ENCODE measurements at places on chromosomes 3 and 15.
A peak's percentile ranks its signal among the peaks of the same experiment; 100 is the strongest.

DNA sequence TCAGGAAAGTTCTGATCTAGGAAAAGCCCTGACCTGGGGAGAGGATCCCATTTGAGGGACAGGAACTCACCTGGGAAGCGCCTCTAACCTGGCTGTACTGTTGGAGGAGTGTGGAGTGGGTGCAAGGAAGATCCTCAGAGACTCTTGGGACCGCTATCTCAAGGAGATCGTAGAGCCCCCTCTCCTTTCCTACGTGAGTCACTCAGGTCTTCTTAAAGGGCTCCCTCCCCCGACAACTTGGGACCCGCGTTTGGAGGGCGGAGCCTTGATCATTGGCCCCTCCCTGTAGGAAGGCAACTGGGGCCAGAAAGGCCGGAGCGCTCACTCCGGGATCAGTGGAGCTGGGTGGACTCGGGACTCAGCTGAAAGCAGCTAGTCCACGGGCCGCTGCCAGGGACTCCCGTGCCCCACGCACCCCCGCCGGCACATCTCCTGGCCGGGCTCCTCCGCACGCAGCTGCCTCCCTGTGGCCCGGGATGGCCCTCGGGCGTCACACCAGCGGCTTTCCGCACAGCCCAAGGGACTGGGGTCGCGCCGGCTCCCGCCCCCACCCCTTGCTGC, 520 bp downstream of the SLC26A6 start:
- peak; percentile 52 for DNase-seq

- no peak for DNase-seq
These were observed 2.4 kb downstream of the ANPEP start for GRCh38 chr15:89812011-89812846.

DNA sequence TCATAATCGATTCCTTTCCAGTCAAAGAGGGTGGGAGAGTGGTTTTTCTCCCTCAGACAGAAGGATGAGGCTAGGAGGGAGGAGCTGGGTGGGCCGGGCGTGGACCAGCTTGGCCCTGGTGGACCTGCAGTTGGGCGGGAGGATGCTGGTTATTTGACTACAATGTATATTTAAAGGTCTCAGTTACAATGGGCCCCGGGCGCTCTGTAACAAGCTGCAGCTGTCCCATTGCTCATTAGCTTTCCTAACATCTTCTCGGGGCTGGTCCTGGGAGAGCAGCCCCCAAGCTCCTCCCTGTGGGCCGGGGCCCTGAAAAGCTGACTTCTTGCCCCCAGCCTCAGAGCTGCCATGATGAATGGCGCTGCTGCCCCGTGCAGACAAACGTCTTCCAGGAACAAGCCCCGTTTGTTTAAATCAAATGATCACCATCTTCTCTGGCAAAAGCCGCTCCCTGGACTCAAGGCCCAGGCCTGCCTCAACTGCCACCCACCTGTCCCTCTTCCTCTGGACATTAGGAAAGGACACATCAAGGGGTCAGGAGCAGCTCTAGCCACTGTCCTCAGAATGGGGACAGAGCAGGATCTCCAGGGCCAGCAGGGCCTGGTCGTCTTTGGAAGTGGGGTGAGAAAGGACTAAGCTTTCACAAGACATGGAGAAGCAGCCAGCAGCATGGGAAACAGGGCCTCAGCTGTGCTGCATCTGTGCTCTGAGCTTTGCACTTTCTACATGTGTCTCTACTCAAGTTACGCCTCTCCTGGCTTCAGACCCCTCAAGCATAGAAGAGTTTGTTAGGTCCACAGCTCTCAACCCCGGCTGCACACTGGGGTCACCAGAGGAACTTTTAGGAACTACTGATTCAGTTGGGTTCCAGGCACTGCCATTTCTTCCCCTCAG, 38.6 kb downstream of the MAGEF1 start:
- DNase-seq, result no peak

DNA sequence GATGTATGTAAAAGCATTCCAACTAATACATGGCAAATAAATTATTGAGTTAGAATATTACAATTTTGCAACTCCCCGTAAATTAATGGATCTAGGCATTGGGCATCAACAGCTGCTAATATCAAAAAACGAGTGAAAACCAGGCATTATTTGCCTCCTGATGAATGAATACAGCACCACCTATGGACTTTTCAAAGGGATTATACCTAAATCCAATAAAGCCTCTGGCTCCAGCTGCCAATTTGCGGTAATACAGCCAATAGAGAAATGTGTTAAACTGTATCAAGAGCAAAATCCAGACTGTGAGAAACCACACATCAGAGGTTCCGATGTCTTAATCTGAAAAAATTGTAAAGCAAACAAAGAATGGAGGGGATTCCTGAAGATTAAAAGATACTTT, 16.3 kb upstream of the A4GNT start:
- no peak for DNase-seq

- DNase-seq, result peak; percentile 55
These were observed 95.3 kb downstream of the TMCO5A start for GRCh38 chr15:38029736-38030135.

DNA sequence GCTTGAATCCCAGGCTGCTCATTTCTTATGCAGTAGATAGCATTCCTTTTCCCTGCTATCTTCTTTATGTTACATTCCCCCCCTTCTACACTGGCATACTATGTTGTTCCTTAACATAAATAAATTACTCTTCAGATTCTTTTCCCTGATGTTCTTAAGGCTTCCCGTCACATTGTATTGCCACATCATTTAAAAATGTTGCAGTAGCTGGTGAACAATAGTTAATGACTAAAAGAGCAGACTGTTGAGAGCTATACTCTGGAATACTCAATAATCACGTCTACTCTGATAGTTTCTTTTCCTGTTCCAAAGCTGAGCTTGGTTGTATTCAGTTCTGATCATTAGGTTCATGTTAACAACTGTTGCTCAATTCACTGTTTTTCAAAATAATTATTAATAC, 219.9 kb downstream of the CHST2 start:
- DNase-seq, result no peak

DNA sequence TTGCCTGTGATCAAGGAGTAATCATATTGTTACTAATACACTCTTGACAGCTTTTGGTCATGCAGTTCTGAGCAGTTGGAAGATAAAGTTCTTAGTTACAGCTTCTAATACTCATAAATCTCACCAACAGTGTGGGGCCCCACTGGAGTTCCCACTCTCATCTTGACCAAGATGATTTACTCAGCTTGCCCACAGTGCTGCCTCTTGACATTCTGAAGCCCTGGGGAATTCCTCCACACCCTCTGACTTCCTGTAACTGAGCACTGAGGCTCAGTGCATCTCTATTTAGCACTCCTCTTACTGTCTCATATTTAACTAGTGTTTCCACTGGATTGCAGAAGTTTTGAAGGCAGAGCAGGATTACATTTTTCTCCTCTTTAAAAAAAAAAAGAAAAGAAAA, 1.9 kb upstream of the ARL6IP5 start:
- peak; percentile 87 for DNase-seq

DNA sequence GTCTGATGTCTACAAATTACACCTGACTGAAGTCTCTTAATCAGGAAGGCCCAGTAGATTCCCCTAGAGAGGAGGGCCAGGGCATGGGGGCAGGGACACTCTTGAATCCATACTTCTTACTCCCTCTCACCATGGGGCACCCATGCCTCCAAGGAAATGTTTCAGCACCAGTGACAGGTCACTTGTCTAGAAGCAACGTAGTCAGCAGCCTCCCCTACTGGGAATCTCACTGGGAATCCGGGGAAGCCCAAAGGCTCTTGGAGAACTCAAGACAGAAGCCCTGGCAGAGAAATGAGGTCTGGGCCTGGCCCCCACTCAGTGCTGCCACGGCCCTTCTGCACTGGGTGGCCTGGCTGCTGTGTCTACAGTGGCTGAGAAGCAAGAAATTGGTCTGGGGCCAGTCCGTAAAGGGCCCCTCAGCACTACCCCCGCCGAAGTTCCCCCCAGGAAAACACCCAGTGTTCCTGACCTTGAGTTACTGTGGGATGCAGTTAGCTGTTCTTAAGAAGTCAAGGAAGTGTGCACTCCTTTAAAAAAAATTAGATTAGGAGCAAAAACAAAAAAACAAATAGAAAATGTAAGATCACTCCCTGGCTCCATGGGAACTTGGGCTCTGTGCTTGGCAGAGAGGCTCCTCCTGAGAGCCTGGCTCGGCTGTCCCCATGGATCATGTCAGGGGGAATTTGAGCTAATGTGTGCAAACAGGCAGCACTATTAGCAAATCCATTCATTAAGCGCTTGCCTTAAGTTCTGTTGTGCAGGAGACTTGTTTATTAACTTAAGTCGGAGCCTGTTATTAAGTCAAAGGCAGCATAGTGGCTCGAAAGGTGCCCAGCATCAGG, 5.4 kb upstream of the LINGO1 start:
- no peak for DNase-seq

GRCh38 chr3:106635271-106635670, 742.0 kb upstream of the CCDC54 start:
- DNase-seq, result peak; percentile 96

- DNase-seq, result peak; percentile 59
These were observed 406.3 kb downstream of the SOX2 start for GRCh38 chr3:182118066-182118465.

- no peak for DNase-seq
These were observed 41.6 kb downstream of the NR2C2 start for GRCh38 chr3:14988988-14989394.

- no peak for DNase-seq
These were observed 11.6 kb downstream of the NT5DC2 start for GRCh38 chr3:52521881-52522650.

- no peak for DNase-seq
These were observed 94.3 kb downstream of the IGF2BP2 start for GRCh38 chr3:185730550-185730949.

- DNase-seq, result no peak
These were observed 10.4 kb downstream of the BCL6 start for GRCh38 chr3:187734841-187735240.

- DNase-seq, result no peak
These were observed 99.2 kb downstream of the CORO2B start for GRCh38 chr15:68677996-68678395.

GRCh38 chr3:38345879-38346586, 552 bp upstream of the XYLB start:
- DNase-seq, result no peak

GRCh38 chr3:75220932-75221331, 443.2 kb upstream of the FRG2C start:
- no peak for DNase-seq

GRCh38 chr3:123657568-123657967, 72.7 kb upstream of the HACD2 start:
- DNase-seq, result no peak

- DNase-seq, result no peak
These were observed 220.0 kb downstream of the NR1D2 start for GRCh38 chr3:24164967-24165602.

- DNase-seq, result peak; percentile 93
These were observed 29.3 kb upstream of the TPM1 start for GRCh38 chr15:63013052-63013808.

GRCh38 chr3:171568766-171569165, 108.6 kb upstream of the TNIK start:
- no peak for DNase-seq

DNA sequence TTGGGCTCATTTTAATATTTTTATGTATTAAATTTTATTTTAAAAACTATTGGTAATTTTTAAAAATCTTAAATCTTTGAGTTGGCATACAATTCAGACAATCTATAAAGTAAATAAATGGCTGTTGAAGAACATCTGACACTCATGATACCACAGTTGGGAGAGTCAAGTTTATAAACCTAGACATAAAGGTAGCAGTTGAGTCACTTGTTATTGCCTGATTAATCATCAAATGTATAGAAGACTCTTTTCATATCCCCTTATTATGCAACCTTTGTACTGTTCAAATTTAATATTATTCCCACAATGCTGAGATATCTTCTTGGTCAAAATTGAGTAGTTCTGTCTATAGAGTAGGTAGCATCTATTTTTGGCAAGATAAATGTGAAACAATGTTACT, 19.6 kb downstream of the PAQR9 start:
- no peak for DNase-seq

DNA sequence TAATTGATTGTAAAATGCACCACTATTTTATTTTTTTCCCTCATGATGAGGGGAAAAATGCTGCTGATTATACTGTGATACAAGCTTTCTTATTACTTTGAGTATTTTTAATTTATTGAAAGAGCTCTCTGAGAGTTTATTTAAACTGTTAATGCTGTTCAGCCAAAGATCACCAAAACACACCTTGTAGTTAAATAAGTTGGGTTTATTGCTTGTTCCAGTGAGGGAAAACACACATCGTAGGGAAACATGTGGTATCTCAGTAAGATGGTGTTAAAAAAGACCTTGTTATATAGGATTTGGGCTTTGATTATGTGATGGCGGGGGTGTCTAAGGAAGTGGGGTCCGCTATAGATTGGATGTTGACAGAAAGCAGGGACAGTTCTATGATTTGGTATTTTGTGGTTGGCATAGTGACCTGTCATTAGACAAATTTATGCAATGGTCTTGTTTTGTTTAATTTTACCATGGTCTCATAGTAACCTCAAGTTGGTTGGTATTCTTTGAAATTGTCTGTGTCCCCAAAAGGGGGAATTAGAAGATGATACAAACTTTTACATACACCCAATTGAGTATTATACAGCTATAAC, 11.1 kb downstream of the HACD3 start:
- no peak for DNase-seq

DNA sequence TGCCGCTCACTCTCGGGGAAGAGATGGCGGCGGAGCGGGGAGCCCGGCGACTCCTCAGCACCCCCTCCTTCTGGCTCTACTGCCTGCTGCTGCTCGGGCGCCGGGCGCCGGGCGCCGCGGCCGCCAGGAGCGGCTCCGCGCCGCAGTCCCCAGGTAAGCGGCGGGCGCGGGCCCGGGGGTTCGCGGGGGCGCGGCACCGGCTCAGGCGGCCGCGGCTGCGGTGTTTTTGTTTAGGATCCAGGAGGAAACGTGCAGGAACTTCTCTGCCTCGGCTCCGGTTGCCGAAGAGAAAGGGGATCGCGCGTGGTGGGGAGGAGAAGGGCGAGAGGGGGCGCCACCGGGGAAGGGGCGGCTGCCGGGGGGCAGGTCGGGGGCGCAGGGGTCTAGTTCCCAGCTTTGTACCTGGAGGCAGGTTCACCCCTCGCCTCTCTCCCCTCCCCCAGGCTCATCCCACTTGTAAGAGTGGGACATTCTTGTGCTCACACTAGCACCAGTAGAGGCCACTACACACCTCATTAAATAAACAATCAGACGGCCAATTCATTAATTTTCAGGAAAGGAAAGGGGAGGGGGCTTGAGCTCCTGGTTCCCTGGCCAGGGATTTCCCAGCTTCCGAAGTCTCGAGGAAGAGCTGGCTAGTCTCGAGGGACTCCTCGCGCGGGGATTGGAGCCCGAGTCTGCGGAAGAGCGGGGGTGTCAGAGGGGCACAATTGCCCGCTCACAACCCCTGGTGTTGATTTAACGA, 562 bp downstream of the NEO1 start:
- peak; percentile 52 for DNase-seq

DNA sequence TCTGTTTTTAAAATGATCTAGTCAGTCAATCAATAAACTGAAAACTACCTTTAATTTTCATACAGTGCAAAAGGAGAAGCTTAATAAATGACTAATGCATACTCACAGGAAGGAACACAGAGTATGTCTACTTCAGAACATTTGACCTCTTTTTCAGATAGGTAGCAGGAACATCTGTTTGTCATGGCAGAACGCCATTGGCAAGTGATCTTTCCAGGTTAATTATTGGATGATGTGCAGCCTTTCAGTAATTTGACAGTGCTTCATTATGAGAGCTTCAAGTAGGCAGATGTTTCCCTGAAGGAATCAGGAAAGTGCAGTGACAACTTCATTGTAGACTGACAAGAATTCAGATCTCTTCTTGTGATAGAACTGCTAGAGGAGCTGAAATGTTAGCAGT, 325.0 kb downstream of the OTOL1 start:
- DNase-seq, result no peak

- peak; percentile 24 for DNase-seq
These were observed 73.0 kb downstream of the KLF13 start for GRCh38 chr15:31399544-31400171.
